G401 (cell line): ENCODE measurements at places on chromosomes 3 and 15. TPM values are rescaled to one million over a fixed set of nuclear protein-coding genes. Genes with fewer than 3 reads are reported as not detected.
A peak's percentile ranks its signal among the peaks of the same experiment; 100 is the strongest.

DNA sequence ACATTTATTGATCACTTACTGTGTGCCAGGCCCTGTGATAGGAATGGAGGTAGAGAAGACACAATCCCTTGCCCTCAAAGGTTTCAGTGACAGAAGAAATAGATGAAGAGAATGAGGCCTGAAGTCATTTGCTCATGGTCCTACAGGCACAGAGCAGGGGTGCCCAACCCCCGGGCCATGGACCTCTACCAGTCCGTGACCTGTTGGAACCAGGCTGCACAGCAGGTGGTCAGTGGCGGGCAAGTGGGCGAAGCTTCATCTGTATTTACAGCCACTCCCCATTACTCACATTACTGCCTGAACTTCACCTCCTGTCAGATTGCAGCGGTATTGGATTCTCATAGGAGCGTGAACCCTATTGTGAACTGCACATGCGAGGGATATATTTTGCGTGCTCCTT is 480.3 kb downstream of the LPP start:
- DNase-seq, result no peak

CPLX3 gene
- not detected in 2 replicates for total RNA-seq

DNA sequence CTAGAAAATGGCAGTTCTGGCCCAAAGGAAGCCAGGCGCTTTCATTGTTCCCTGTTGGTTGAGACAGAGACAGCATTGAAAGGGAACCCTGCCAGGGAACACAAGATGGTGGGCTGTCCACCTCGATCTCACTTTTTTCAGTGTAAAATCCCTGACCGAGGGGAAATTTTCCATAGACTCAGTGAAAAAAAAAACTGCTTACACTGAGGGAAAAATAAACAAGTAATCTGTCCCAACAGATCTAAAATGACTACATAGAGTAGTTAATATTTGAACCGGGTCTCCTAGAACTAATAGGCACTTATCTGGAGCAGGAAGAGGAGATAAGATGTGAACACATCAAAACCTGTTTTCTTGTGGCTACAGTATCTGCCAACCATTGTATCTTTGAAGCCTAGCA is 763.4 kb upstream of the GOLIM4 start:
- DNase-seq, result no peak

DNA sequence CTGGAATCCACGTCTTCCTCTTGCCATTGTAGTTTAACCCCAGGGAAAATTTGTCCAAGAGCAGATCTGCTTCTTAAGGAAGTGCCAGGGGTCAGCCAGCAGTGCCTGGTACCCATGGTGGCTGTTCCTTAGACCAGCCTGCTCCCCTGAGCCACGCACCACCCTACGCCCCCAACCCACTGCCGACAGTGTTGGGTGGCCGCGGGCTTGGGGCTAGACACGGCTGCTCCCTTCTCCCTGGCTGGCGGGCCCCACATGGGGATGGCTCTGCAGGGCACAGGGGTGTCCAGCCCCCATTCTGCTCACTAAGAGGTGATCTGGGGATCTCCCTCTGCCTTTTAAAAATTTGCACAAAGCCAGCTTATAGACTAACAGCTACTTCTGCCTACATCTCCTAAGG is 104.8 kb downstream of the TMEM266 start:
- no peak for DNase-seq

DNA sequence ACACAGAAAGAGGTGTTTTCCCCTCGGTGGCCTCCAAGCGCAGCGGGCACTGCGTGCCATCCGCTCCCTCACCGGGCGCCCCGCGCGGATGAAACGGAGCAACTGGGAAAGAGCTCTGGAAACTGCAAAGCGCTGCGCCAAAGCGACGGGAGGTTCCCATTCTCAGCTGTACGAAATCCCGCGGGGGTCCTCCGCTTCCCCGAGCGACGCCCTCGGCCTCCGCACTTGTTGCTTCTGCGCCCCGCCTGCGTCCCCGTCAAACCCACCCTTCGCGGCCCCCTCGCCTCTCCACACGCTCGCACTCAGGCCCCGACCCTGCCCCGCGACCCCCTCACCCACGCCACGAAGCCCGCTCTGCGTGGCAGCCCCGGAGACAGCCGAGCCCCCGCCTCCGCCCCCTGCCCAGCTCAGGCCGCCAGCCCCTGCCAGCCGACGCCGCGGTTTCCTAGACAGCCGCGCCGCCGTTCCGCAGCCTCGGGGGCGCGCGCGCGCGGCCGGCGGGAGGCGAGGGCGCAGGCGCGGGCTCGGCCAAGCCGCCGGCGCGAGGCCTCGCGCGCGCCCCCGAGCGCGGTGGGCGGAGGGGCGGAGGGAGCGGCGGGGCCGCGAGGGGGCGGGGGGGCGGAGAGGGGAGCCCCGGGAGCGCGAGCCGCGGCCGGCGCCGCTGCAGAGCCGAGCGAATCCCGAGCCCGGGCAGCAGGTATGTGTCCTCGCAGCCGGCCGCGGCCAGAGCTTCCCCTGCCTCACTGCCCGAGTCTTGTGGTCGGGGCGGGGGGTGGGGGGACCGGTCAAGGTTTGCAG is at the start of gene TMEM266:
Gene TMEM266 (plus strand): TSS at position 666 of the 798 bp plus-strand sequence. CDS start 74,279 bp downstream, outside the sequence.
- DNase-seq, result peak; percentile 76

GNAT1 gene
- not detected in 2 replicates for total RNA-seq

DNA sequence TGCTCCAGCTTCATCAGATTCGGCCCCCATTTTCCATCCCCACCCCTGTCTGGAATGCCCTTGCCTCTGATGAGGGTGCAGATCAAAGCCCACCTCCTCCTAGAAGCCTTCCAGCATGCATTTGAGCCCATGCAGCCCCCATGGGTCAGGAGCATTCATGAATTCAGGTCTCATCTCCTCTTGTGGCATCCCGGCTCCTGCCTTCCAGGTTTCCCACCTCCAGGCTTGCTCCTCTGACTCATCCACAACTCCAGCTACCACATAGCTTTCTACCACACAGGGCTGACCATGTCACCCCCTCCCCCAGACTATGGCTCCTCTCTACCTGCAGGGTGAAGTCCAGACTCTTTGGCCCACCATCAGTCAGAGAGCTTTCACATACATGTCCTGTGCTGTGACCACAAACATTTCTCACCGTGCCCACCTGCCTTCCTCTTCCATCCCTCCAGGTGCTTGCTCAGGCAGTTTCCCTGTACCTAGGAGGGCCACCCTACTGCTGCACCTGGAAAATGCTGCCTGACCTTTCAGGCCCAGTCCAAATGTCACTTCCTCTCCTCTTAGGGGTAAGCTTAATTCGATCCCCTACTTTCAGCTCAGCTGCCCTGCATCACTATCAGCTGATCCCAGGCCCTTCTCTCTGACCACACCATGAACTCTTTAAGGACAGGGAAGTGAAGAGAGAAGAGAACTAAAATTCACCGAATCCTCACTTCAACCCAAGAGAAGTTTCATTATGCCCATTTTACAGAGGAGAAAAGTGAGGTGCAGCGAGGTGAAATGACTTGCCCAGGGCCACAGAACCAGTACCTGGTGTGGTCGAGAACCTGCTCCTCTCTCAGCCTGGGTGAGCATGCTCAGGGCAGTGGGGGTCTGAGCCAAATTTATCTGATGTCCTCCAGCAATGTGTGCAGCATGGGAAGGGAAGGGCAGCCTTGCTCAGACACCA is 13.7 kb upstream of the FGD5 start:
- DNase-seq, result no peak

C3orf20 gene
- not detected in 2 replicates for total RNA-seq

DNA sequence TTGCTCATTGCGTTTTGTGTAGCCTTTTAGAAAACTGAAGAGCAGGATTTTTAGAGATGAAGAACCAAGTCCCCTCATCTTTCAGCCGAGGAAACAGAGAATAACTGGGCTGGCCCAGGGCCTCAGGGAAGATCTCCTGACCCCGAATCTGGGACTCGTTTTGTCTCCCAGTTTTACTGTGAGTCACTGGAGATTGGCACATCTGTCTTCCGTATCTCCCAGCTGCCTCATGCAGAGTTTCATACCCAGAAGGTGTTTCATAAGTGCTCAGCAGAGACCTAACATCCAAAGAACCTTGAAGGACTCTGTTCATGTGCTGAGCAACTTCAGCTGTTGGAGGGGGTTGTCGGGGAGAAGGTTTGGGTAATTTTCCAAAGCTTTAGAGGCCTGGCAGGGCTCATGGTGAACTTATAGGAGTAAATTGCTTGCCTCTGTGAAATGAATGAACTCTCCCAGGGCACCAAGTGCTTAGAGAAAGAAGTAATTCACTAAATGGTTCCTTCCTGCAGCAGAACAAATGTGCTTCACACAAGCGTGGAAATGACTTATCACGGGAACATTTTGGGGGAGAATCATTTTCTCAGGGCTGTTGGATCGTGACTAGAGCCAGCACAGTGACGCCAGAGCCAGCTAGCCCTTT is 121.4 kb downstream of the FAM43A start:
- DNase-seq, result no peak

DNA sequence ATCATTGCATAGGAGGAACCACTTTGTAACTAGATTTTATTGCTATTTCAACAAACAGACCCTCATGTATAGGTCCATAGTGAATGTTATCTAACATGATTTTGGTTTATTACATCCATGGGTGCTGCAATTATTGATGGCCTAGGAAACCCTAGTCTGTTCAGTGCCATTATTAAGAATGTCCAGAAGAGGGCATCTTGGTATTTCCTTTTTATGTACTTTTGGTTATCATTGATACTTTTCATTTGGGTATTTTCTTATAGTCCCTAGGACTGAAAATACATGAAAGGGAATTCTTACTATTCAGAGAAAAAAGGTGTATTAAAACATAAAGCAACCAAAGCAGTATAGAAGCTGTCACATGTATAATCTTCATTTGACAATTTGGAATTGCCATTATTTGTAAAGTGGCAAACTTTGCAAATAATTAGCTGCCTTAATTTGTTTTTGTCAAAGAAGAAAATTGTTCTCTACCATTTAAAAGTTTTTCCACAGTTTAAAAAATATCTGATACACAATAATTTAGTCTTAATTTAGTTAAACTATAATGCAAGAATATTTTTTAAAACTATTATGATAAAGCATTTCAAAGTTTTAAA is 48.7 kb downstream of the CNOT10 start:
- DNase-seq, result peak; percentile 28

DNA sequence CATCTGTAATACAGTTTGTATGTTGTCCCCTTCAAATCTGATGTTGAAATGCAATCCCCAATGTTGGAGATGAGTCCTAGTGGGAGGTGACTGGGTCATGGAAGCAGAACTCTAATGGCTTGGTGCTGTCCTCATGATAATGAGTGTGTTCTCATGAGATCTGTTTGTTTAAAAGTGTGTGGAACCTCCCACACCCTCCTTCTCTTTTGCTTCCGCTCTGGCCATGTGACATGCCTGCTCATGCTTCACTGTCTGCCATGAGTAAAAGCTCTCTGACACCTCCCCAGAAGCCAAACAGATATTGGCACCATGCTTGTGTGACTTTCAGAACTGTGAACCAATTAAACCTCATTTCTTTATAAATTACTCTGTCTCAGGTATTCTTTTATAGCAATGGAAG is 794.0 kb upstream of the CFAP20DC start:
- DNase-seq, result no peak

- no peak for DNase-seq
These were observed 30.6 kb upstream of the SLC2A2 start for GRCh38 chr3:171057072-171057471.

GRCh38 chr15:45587863-45588170 is 638 bp downstream of the BLOC1S6 start:
- no peak for DNase-seq

GRCh38 chr3:72904163-72904562 is 16.3 kb downstream of the GXYLT2 start:
- DNase-seq, result no peak

DNA sequence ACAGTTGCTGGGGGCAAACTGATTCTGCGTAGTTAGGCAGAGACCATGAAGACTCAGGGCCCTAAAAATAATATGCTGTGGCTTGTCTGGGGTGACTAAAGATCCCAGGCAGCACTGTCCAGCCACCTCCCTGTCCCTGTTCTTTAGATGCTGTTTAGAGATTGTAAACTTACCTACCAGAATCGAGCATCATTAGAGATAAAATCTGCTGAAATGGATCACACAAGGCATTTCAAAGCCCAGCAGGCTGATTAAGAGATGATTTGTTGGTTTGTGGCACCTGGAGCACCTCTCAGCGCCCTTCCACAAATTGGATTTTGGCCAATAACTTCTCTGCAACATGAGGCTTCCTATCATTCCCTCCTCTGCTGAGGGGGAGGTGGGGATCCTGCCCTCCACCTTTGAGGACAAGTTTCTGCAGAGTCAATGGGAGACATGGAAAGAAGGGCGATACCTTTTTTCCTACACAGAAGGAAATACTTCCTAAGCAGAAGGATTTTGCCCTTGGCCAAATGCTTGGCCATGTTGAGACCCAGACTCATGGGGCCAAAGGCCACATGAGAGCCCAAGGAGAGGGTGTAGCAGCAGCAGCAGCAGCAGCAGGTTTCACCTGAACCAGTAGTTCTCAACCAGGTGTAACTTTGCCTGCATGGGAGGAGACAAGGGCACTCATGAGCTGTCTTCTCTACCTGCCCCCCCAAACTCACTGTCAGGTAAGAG is 37.5 kb downstream of the SEMA5B start:
- DNase-seq, result no peak

SCG5 gene
- total RNA-seq, result 0.18 TPM in 1 of 2 replicates, not detected in the other

ATXN7 gene
- total RNA-seq, result 5.0 and 5.8 TPM in 2 replicates

BCL2A1 gene
- not detected in 2 replicates for total RNA-seq

GRCh38 chr15:31503256-31503655 is 176.6 kb downstream of the KLF13 start:
- no peak for DNase-seq

CLDN11 gene
- total RNA-seq, result 3.3 and 4.2 TPM in 2 replicates

CYP8B1 gene
- not detected in 2 replicates for total RNA-seq

DNA sequence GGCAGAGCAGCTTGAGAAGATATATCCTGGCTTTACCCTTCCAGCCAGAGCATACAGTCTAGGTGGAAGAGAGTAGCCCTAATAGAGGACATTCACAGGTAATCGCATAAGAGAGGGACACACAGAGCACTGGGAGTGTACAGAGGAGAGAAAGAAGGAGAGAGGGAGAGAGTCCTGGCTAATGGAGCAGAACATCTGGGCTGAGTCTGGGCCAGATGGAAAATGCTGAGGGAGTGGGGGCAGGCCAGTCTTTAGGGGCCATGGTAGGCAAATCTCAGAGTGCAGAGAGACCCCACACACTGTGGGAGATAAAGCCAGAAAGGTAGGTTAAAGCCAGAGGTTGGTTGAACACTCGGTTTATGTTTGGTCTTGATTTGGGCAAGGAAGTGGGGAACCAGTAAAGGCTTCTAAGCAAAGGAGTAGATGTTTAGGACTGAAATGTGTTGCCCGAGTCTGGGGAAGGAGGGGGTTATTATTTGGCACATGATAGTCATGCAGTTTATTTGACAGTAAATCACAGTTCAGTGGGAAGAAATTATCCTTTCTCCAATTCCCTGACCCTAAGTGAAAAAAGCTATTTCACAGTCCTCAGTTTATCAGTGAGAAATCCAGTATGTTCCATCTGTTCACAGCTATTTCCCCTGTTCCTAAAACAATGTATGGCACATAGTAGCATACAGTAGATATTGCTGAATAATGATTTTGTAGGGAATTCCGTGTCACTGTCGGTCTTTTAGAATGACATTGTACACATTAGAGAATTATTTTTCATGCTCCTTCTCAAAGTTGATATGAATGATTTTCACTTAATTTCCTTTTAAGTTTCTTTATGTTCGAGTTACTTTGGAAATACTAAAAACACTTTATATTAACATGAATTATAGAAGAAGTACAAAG is 45.7 kb downstream of the PDHB start:
- DNase-seq, result no peak

GHSR gene
- not detected in 2 replicates for total RNA-seq

GRCh38 chr3:72573051-72573450 is 275.2 kb downstream of the SHQ1 start:
- no peak for DNase-seq

GRCh38 chr15:73268457-73268856 is 100.3 kb downstream of the HCN4 start:
- no peak for DNase-seq

GPR62 gene
- not detected in 2 replicates for total RNA-seq
